ENCODE measurements at places on chromosomes 12 and 14. TPM values are rescaled to one million over a fixed set of nuclear protein-coding genes. Genes with fewer than 3 reads are reported as not detected.

TAS2R46 gene
- not detected for polyA plus RNA-seq

ABHD12B gene
- polyA plus RNA-seq, result not detected

HHIPL1 gene
- 0.47 TPM for polyA plus RNA-seq

LRRIQ1 gene
- 11.1 TPM for polyA plus RNA-seq

MAPKAPK5 gene
- 84.4 TPM for polyA plus RNA-seq

FAR2 gene
- 3.5 TPM for polyA plus RNA-seq

STYK1 gene
- polyA plus RNA-seq, result 0.26 TPM

ALDH1L2 gene
- polyA plus RNA-seq, result 1.0 TPM

NTS gene
- 48.3 TPM for polyA plus RNA-seq

ARMH4 gene
- polyA plus RNA-seq, result 14.3 TPM

TBC1D30 gene
- polyA plus RNA-seq, result 16.5 TPM

SMCO2 gene
- 2.4 TPM for polyA plus RNA-seq

PXMP2 gene
- 94.4 TPM for polyA plus RNA-seq

EEF1AKMT3 gene
- 2.0 TPM for polyA plus RNA-seq

Measured in neural cell (in vitro differentiated cells).